Glomerular endothelial cell (primary cell): ENCODE measurements at places on chromosomes 3 and 15.
A peak's percentile ranks its signal among the peaks of the same experiment; 100 is the strongest.

DNA sequence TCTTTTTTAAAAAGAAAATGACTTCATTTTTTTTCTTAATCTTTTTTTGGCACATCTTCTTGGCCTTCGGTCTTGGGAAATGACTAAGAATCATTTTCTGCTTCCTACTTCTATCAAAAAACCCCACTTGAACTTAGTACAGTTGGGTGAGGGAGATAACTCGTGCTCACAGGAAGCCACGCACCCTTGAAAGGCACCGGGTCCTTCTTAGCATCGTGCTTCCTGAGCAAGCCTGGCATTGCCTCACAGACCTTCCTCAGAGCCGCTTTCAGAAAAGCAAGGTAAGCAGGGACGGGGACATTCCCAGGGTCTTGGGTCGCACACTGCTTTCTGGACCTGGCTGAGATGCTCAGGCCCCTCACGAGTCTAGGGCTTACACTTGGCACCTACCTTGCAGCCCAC is at the start of gene CCR4:
Gene CCR4 (plus strand): TSS at position 235 of the 402 bp plus-strand sequence. CDS start 1,779 bp downstream, outside the sequence.
- peak; percentile 16 for DNase-seq

GRCh38 chr15:101033801-101034200 is 114.6 kb downstream of the LRRK1 start:
- no peak for DNase-seq

DNA sequence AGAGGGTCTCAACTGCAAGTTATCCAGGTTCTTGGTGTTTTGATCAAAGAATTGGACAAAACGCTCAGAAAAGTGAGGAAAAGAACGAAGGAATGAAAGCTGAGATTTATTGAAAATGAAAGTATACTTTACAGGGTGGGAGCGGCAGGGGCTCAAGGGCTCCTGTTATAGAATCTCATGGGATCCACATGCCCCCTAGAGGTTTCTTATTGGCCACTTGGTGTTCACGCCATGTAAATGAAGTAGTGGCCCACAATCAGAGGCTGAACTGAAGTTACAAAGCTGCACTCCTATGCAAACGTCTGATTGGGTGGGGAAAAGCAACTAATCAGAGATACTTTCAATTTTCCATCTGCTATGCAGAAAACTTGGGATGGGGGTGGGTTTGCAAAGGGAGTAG is 216.7 kb downstream of the PTPRG start:
- DNase-seq: no peak

DNA sequence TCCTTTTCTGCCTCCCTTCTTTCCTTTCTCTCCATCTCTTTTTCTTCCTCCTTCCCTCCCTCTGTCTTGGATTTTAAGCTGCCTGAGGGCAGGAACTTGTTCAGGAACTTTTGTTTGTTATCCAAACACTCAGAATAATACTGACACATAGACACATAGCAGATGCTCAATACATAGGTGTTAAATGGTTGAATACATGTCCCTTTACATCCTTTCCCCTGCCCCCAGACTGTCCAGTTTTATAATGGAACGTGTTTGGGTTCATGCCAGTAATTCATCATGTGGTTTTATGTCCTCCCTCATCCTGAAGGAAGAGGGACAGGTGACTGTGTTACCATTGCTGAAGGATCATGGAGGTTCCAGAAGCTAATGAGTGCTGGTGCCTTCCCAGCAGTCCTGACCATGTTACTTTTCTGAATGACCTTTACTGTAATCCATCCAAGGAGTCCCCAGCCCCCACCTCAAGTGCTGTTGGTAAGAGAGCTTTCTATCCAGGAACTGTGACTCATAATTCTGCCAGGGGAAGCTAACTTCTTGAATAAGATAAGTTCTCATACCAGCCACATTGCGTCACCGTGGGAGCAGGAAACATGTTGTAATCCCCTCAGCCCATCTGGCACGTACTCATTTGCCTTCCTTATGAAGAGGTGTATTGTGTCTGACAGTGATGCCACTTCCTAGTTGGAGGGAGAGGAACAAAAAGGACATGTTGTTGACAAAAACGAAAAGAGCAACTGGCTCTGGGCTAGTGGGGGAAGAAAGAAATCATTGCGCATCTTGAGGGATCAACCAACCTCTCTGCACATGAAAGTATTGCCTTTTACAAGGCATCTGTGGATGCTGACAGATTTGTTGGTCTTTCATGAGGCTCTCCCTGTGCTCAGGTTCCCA is 52.4 kb downstream of the IL1RAP start:
- peak; percentile 99 for DNase-seq

DNA sequence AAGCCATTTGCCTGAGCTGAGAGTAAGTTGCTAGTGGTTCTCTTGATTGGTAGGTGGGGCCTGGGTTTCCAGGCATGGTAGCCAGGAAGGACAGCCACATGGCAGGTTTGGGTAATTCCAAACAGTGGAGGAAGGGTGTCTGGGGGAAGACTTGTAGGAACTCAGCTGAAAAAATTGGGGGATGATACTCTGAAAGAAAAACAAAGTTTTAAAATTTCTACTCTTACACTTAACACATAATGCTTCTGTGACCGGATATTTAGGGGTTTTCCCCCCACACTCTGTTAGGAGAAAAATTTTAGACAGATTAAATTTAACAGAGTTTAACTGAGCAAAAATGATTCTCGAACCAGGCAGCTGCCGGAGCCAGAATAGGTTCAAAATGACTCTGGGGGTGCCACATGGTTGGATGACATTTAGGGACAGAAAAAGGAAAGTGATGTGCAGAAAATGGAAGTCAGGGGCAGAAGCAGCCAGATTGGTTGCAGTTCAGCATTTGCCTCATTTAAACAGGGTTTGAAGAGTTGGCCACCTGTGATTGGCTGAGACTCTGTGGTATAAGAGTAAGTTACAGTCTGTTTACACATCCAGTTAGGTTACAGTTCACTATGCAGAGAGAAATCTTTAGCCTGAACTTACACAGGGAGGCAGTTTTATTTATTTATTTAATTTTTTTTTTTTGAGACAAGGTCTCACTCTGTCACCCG is 8.1 kb downstream of the B2M start:
- DNase-seq: no peak

- no peak for DNase-seq
These were observed 39.7 kb upstream of the PIK3R4 start for GRCh38 chr3:130786306-130786705.

DNA sequence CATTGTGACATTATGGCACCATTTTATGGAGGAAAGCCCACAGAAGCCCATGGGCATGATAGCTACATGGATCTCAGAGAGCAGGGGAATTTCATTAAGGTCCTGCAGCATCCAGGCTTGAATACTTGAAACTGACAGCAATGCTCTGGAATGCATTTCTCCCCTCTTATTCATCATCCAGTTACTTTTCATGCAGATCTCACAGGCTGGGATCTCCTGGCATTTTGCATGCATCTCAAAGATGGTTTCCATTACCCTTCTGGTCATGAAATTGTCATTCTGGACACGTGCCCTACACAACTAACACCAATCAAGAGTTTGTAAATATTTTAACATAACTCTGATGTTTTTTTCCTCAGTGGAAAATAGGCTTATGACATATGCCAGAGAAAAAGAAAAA is 32.4 kb downstream of the VGLL3 start:
- no peak for DNase-seq

DNA sequence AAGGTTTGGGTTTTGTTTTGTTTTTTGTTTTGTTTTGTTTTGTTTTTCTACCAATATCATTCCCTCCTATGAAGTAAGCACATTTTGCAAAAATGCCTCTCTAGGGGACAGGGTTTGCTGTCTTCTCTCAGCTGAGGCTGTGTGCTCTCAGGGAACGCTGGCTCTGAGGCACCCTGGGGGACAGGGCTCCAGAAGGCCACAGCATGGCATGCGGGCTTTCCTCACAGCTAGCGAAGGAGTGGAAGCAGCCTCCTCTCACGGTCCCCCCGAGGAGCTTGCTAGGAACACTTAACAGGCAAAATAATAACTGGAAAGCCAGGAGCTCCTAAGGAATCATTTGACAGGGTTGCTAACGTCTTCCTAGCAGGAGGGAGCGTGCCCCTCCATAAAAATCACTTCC is 227.7 kb upstream of the ST8SIA2 start:
- DNase-seq: no peak

GRCh38 chr15:92682741-92683510 is 27.4 kb upstream of the FAM174B start:
- DNase-seq: no peak

- DNase-seq: no peak
These were observed 81.4 kb upstream of the TBC1D5 start for GRCh38 chr3:17823816-17824215.

GRCh38 chr3:41158947-41159346 is 40.4 kb upstream of the CTNNB1 start:
- DNase-seq: no peak

GRCh38 chr3:140377644-140378043 is 300.2 kb upstream of the TRIM42 start:
- DNase-seq: no peak

- DNase-seq: no peak
These were observed 2.8 kb upstream of the CAND2 start for GRCh38 chr3:12793701-12794100.

DNA sequence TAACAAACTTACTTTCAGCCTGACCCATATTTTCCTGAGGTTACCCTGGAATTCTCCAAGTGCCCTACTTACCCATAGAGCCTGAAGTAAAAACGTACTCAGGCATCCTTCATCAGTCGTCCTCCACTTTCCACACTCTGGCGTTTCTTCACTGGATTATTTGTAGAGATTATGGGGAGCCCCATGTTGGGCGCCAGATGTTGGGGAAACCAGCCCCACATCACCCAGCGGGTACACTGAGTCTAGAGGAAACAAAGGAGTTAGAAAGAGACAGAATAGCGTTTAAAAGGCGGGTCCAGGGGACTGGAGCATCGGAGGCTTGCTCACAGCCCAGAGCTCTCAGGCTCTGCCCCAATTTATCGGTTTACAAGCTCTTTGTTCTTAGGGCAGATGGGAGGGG is 9.7 kb upstream of the SLC28A2 start:
- no peak for DNase-seq
